ENCODE measurements at places on chromosomes 3 and 15. TPM values are rescaled to one million over a fixed set of nuclear protein-coding genes. Genes with fewer than 3 reads are reported as not detected.

- peak; percentile 93 for DNase-seq
Observed at GRCh38 chr3:87227104-87227834, at the start of gene CHMP2B. CHMP2B (plus strand) TSS chr3:87227309; CDS start chr3:87227523, 214 bp downstream.

The STRIT1 gene
- total RNA-seq, result not detected

DNA sequence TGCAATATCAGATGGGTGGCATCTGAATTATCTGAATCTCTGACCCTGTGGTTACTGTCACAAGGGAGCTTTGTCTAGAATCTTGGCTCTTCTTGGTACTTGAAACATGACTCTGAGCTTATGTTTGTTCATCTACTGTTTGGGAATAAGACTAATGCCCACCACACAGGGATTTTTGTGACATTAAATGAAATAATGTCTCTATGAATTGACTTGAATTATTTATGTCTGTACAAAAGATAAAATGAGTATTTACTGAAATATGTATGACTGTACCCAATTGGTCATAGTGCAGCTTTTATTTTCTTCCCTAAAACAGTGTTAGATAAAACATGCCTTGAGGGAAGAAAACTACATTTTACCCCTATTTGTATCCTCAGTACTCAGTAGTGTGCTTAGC is 87.9 kb upstream of the ZPLD1 start:
- DNase-seq, result no peak

DNA sequence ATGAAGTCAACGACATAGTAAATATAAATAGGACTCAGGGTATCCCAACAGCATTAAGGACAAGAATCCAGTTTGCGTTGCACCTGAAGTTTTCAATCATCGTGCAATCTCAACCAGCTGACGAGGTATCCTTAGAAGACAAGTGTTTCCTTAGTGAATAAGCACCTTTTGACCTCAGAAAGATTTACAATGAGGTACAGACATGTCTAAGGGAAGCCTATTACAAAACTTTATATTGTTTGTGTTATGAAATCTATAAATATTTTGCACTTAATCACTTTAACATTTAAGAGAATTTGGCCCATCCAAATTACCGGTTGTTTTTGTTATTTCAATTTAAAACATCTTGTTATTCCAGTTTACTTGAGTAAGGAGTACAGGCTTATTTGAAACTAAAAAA is 64.9 kb upstream of the PRICKLE2 start:
- no peak for DNase-seq

The OXTR gene
- 0.82 TPM for total RNA-seq

The XCR1 gene
- total RNA-seq, result not detected

- DNase-seq, result no peak
Observed at GRCh38 chr3:97835761-97836160, 13.9 kb downstream of the CRYBG3 start.
